ENCODE measurements at places on chromosomes 2 and 18. TPM values are rescaled to one million over a fixed set of nuclear protein-coding genes. Genes with fewer than 3 reads are reported as not detected.

Gene RPRM
- total RNA-seq = 10.5 TPM

Gene CABYR
- total RNA-seq = 7.0 TPM

Gene MC4R
- total RNA-seq = 1.2 TPM

Gene BCL11A
- 29.0 TPM for total RNA-seq

Gene ABHD1
- 0.49 TPM for total RNA-seq

Gene TRAPPC8
- 100 TPM for total RNA-seq

Gene FIGN
- total RNA-seq = 10.3 TPM

Gene GCG
- total RNA-seq = 0.99 TPM

Gene DYNAP
- not detected for total RNA-seq

Gene PLEK
- total RNA-seq = 7.2 TPM

Gene L3MBTL4
- total RNA-seq = 10.8 TPM

Gene CAMKMT
- 17.1 TPM for total RNA-seq

Gene HOXD13
- total RNA-seq = not detected

Gene MTX2
- total RNA-seq = 29.2 TPM

Gene LYG2
- total RNA-seq = not detected

Gene BOK
- total RNA-seq = 17.0 TPM

Gene ADRA2B
- 1.9 TPM for total RNA-seq

Gene LRP2
- total RNA-seq = 88.0 TPM

Gene MAP3K19
- total RNA-seq = 0.11 TPM

Gene ASIC4
- 28.8 TPM for total RNA-seq

Gene CAPN14
- 0.60 TPM for total RNA-seq

Gene TFCP2L1
- 1.1 TPM for total RNA-seq

Gene CENPA
- total RNA-seq = 2.4 TPM

Gene WIPF1
- total RNA-seq = 32.8 TPM

Gene DBI
- total RNA-seq = 91.2 TPM

Gene ETAA1
- 39.5 TPM for total RNA-seq

Gene SLC39A6
- 112 TPM for total RNA-seq

Gene CGREF1
- total RNA-seq = 12.1 TPM

Gene SFTPB
- not detected for total RNA-seq

Gene ANKRD36C
- total RNA-seq = 229 TPM

Gene EFHD1
- 5.9 TPM for total RNA-seq

Gene STPG4
- total RNA-seq = not detected

Gene EVX2
- not detected for total RNA-seq

Gene KLHL14
- total RNA-seq = 15.2 TPM

Gene DSG1
- 8.5 TPM for total RNA-seq

Gene MPP4
- 156 TPM for total RNA-seq

Gene CFAP65
- not detected for total RNA-seq

Gene GPAT2
- total RNA-seq = 1.3 TPM

Gene EDAR
- total RNA-seq = 0.66 TPM

Gene PRKAG3
- 1.5 TPM for total RNA-seq

Gene LYPD1
- total RNA-seq = 15.8 TPM

Gene SLC23A3
- total RNA-seq = 1.3 TPM

Gene RESP18
- not detected for total RNA-seq

Gene APCDD1
- total RNA-seq = 26.8 TPM

Gene DNAJC10
- 80.4 TPM for total RNA-seq

Gene CRYGD
- total RNA-seq = 823 TPM

Gene ANKZF1
- 91.3 TPM for total RNA-seq

Gene COL3A1
- 7,166 TPM for total RNA-seq
